NCI-H226 (cell line): ENCODE measurements at places on chromosomes 2 and 18.
A peak's percentile ranks its signal among the peaks of the same experiment; 100 is the strongest.

DNA sequence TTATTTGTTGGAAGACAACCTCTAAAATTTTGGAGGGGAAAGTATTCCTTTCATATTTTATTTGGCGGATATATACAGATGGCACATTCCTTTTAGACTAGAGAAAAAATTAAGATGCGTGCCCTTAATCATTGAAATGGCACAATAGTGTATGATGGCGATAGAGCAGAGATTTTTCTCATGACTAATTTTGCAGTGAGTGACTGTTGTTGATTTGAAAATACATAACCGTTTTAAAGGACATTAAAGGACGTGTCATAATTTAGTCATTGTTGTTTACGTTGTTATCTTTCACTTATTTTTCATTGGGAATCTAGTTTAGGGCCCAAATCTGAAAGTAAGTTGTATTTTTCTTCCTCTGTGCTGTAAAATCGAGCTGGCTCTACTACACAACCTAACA, 61.7 kb downstream of the CERS6 start:
- no peak for DNase-seq

- DNase-seq: no peak
Observed at GRCh38 chr2:179898873-179899272, 37.5 kb upstream of the ZNF385B start.

- DNase-seq: no peak
Observed at GRCh38 chr2:28452534-28453081, 43.3 kb upstream of the PLB1 start.

DNA sequence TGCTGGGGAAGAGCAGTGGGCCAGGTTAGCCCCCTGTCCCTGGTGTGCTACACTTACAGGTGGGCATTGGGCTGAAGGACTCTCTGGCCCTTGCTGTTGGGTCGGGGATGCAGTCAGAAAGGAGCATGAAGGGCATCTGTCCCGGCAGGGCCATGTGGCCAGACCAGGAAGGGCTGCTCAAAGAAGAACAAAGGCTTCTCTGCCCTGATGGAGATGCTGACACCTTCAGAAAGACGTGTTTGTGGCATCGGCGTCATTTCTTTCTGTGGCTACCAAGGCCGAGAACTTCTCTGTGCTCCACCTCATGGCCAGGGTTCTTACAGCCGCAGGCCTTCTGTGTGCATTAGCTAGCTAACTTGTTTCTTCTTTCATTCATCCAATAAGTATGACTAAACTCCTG, 239.1 kb downstream of the FAM210A start:
- DNase-seq: no peak

- no peak for DNase-seq
Observed at GRCh38 chr2:192585418-192585817, 390.7 kb upstream of the TMEFF2 start.

DNA sequence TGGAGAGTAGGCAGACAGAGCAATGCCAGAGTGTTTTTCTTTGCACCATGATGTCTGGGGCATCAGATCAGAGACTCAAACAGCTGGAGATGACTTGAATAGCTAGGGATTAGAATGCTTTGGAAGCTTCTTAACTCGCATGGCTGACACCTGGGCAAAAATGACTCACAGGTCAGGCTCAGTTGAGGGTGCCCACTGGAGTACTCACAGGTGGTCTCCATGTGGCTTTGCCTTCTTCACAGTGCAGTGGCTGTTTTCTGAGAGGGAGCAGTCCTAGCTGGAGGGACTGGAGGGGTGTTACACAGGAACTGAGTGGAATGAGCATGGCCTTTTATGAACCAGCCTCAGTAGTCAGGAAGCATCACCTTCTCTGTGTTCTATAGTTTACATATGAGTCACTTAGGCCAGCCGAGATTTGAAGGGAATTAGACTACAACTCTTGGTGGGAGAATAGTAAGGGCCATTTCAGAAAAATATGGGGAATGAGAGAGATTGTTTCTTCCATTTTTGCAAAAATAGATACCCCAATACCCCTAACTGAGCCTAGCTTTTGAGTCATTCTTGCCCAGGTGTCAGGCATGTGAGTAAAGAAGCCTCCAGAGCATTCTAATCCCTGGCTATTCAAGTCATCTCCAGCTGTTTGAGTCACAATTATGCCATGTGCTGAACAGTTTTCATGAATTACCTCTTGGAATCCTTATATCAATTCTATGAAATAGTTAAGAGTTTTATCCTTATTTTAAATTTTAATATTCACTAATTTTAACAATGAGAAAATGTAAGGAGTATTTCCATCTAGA, 7.1 kb upstream of the PPP1R1C start:
- no peak for DNase-seq

DNA sequence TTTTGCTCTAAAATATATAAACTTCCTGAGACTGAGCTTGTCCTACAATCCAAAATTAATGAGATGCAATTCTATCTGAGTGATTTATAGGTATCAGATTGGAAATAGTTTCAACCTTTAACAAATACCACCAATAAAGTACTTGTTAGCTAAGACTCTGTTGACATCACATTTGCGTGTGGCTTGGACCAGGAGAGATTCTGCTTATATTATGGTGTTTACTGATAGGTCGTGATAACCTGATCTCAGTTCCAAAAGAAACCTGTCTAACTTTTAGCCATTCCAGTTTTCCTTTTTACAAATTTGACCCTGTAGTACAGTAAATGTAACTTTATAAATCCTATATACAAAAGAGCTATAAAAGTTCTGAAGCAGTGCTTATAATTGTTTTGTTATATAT, 78.4 kb upstream of the ABCA12 start:
- DNase-seq: no peak

DNA sequence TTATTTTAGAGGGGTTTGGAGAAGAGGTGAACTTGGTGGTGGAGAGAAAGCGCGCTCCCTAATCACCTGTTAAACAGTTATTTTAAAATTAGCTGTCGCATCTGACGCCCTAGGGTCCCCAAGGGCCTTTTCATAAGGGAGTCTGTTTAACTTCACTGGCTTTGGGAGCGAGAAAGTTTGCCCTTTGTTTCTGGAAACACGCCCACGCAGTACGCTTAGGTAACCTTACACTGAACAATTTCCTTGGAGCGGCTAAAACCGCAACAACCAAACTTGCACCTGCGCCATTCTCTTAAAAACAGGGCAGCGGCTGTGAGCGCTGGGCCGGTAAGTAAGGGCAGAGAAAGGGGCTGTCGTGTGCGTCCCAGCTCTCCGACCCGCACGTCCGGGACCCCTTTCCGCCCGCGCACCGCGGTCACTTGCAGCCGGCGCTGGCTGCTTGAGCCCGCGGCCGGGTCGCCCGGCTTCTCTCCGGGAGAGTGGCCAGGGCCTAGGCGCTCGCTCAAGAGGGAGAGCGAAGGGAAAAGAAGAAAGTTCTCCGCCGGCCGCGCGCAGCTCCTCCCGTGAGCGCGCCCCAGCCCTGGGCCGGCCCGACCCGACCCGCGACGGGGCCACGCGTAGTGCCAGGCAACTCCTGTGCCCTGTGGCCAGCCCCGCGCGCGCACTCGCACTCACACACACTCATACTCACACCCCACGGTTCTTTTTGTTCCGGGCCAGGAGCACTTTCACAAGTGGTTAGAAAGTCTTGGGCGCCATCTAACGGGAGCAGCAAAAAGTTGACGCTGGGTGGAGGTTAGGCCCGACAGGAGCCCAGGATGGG, 19.2 kb downstream of the POU3F3 start:
- peak; percentile 45 for DNase-seq

- DNase-seq: no peak
Observed at GRCh38 chr2:159892990-159893810, 95.2 kb upstream of the CD302 start.

- DNase-seq: no peak
Observed at GRCh38 chr2:68206793-68207192, 45.5 kb downstream of the PPP3R1 start.

DNA sequence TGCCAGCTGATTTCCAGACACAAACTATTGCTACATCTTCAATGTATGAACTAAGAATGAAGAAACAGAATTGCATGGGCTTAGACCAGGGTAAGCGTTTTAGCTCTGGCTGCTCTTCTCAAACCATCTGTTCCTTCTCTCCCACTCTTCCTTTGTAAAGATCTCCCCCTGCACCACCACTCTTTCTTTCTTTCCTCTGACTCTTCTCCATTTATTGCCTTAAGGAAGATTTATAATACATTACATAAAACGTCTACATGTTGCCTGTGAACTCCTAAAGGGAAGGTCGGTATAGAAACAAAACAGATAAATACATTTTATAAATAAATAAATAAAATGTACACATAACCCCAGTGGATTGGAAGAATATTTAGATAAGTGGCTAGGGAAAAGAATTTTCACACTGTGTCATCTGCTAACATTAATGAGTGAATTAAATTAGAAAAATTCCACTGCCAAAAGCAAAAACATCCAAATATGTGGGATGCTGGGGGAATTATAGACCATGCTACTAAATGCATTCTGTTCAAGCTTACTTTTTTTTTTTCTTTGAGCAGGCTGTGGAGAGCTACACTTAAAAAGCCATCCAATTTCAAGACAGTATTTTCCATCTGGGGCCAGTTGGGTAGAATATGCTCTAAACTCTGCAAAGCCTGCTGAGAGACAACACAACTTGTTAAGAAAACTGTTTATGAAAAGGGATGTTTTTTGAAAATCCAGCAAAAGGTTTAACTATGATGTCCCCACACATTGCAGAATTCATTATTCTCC, 41.5 kb downstream of the NCKAP5 start:
- DNase-seq: no peak

DNA sequence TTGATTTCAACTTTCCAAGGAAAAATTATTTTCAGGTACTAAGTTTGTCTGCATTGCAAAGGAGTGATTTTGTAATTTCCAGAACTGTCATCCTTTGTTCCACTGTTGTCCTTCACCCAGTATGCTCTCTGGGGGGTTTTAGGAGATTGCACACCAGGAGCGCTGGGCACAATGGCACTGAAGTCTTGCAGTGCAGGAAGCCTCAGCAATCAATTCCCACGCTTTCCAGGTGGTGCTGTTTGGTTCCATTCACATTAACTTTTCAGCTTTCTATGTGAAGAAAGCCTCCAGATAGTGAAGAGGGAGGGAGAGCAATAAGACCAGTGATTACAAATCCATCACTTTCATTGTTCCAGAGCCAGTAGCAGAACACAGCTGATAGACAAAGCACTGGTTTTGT, 344.0 kb upstream of the VWC2L start:
- no peak for DNase-seq

GRCh38 chr2:10980071-10980470, 68.3 kb downstream of the KCNF1 start:
- DNase-seq: no peak

- no peak for DNase-seq
Observed at GRCh38 chr2:118791483-118791882, 56.0 kb downstream of the EN1 start.

DNA sequence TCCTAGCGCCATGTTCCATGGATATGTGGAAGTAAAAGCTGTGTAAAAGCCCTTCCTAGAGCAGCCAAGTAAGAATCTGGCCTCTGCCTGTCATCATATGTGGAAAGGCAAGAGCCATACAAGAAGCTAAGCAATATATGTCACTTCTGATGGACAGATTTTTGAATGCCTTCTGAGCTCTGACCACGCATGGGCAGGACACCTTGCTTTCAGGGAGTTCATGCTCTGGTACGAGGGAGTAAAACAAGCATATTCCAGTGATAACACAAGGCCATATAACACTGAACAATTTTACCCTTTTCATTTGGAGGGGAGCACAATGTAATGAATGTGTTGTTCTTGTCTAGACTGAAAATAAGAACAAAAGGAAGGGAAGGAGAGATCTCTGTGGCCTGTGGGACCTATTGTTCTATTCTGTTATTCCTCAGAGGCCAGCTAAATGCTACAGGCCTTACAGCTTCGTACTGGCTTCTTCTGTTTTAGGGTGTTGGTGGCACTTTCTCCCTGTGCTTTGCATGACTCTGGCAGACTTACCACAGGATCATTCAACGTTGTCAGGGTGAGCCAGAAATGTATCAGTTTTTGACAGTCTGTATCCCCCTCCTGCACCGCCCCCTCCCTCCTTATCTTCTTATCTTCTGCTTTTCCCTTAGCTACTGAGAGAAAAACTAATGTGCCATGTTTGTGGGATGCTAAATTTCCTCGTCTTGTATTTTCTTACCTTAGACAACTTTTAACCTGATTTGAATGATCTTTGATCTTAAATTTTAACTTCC, 99.5 kb downstream of the MAP4K4 start:
- DNase-seq: no peak

- no peak for DNase-seq
Observed at GRCh38 chr2:60313470-60314172, 239.8 kb downstream of the BCL11A start.

- DNase-seq: no peak
Observed at GRCh38 chr2:198283146-198283545, 478.8 kb downstream of the PLCL1 start.

DNA sequence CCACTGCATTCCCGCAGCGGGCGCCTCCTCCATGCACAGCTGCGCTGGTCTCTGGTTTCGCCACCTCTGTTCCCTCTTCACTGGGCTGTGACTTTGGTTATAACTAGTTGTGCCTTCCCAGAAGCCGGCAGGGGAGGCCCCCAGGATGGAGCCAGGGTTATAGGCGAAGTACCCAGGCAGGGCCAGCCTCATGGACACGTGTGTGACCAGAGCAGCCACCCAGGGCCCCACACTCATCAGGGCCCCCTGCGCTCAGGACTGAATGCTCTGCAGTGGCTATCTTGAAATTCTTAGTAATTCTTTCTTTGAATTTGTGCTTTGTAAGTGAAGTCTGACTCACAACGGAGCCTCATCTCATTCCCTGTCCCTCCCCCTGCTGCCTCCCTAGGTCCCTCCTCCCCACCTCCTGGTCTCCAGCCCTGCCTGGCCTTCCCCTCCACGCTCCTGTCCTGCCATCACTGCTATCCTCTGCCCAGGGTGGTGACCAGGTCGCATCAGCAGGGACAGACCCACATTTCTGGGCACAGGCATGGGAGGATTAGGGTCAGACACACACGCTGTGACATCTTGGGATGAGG, 38.1 kb upstream of the LBH start:
- no peak for DNase-seq

DNA sequence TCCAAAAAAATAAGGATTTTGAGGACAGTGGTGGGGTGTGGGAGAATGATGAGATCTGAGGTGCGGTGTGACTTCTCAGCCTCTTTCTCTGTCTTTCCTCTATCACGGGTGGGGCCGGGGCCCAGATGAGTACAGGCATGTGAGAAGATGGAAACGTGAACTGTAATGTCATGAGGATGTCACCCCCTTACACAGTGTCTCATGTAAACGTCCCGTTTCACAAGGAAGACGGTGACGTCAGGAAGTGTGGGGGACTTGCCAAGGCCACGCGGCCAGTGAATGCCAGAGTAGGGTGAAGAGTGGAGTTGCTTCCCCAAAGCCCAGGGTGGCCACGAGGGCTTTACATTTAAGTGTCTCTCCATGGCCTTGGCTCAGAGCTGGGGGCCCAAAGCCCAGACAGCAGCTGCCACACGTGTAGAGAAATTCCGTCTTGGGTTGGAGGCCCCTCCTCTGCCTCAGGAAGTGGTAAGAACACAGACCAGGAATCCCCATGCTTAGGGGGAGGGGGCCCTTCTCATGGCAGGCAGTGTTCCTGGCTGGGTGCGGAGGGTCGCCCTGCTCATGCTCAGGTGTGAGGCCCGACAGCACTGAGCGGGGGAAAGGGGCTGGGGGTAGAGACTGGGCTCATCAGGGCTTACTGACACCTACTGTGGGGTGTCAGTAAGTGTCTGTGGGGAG, 80.9 kb upstream of the SMAD7 start:
- no peak for DNase-seq
